Stimulated activated CD4-positive, alpha-beta T cell treated with anti-CD3 and anti-CD28 coated beads, Interleukin-1b, Interleukin-23, amount 100 ng/mL, for 24 hours (primary cell): ENCODE measurements at places on chromosomes 16 and 17.

GRCh38 chr17:48241131-48241591 is 133.6 kb downstream of the SNX11 start:
- DNase-seq = no peak

DNA sequence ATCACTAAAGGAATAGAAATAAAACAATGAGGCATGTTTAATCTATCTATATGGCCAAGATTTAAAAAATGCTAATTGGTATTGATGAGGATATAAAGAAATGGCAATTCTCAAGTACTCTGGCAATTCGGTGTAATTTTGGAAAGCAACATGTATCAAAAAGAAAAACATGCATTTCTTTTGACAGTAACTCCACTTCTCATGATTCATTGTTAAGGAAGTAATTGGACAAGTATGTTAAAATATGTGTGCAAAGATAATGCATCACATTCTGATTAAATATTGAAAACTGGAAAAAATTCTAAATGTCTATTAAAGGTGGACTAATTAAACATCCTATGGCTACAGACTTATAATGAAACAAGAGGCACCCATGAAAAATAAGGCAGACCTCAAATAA is 81.2 kb downstream of the CREBBP start:
- no peak for DNase-seq

DNA sequence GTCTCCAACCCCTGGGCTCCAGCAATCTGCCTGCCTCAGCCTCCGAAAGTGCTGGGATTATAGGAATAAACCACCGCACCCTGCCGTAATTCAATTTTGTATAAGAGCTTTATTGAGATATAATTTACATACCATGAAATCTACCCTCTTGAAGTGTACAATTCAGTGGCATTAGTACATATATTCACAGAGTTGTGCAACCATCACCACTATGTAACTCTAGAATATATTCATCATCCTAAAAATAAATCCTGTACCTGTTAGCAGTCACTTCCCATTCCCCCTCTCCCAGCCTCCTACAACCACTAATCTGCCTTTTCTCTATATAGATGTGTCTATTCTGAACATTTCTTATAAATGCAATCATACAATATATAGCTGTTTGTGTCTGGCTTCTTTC is 26.1 kb downstream of the TOM1L2 start:
- DNase-seq = no peak

GRCh38 chr17:59810894-59811153 is 81.9 kb downstream of the TUBD1 start:
- DNase-seq = no peak

DNA sequence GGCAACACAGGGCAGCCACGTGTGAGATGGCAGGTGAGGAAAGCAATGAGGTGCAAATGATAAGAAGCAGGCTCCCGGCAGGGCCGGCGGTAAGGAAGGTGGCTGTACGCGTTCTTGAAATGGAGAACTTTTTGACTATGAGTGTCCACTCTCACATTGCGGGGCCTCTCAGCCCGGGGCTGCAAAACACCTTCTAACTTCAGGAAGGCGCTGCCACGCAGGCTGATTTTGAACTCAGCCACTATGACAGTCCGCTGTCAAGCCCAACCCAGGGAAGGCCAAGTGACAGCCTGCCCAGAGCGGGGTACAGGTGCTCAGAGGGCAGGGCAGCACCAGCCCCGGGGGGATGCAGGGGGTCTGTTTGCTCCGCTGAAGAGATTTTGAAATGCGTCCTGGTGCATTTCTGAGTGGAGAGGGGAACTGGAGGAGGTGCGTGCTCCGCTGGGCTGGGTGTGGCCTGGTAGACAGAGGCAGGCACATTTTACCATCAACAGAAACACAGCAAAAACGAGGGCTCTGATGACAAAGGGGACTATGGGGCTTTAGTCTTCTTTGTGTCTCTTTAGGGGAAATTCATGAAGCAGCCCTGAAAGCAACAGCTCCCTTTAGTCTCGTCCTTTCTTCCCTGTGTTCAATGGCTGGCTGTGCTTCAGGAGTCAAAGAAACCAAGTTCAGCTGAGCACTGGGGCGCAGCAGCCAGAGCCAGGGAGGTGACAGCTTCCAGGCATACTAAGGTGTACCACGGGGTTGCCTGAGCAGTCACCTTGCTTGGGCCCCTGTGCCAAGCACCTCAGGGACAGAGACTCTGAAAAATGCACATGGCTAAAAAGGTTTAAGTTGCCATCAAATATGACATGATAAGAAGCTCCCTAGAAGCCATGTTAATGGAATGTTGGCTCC is 14.6 kb upstream of the SREBF1 start:
- no peak for DNase-seq
